ENCODE measurements at places on chromosomes 1 and 21.

- DNase-seq: no peak
Observed at GRCh38 chr1:203167026-203167912, 8.4 kb downstream of the MYBPH start.

DNA sequence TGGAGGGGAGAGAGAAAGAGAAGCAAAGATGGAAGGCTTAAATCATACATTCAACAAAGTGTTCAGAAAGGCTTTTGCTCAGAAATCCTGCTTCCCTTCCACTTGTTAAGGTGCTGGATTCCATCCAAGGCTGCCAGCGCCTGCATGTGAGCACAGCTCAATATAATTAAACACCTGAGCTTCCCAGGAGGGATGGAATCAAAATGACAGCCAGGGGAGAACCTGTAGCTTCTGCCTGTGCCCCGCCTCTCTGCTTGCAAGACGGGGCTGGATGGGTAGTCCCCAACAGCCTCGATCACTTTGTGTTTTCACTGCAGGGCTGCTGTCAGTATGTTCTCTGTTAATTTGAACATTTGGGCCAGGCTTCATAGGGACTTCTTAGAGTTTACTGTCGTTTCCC lies 225.7 kb downstream of the KCNH1 start:
- no peak for DNase-seq

DNA sequence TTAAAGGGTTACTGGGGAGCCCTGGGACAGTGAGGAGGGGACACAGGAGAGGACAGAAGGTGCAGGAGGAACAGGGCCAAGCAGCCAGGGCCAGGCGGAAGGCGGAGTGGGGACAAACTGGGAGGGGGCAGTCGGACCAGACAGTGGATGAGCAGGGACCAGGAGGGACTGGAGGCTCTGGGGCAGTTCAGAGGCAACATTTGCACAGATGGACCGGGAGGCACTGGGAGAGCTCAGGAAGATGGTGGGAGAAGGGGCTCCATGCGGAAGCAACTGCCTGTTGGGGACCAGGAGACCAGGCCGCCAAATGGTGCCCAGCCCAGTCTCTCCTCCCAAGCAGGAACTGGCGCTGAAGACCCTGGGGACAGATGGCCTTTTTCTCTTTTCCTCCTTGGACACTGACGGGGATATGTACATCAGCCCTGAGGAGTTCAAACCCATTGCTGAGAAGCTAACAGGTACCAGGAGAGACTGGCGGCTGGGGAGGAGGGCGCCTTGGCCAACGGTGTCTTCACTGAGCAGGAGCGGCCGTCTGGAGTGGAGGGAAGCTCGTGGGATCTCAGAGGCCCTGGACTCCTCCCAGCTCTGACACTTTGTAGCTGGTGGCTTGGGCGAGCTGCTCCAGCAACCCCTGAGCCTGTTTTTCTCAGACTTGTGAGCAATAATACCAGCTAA lies 847 bp downstream of the SELENON start:
- no peak for DNase-seq

DNA sequence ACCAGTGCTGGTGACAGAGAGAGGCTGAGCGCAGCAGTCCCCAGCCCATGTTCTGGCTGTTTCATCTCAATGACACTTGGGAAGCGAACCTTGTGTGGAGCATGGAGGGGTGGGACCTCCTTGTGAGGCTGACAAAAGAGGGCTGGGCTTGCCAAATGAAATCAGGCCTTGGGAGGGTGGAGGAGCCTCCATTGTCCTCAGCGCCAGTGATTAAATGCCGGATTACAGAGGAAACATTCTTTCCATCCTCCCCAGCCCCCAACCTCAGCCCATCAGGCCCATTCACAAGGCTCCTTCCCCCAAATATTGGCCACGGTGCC lies 63.3 kb upstream of the PAXBP1 start:
- DNase-seq: no peak

GRCh38 chr1:225111000-225111399 lies 181.5 kb downstream of the DNAH14 start:
- DNase-seq: no peak

DNA sequence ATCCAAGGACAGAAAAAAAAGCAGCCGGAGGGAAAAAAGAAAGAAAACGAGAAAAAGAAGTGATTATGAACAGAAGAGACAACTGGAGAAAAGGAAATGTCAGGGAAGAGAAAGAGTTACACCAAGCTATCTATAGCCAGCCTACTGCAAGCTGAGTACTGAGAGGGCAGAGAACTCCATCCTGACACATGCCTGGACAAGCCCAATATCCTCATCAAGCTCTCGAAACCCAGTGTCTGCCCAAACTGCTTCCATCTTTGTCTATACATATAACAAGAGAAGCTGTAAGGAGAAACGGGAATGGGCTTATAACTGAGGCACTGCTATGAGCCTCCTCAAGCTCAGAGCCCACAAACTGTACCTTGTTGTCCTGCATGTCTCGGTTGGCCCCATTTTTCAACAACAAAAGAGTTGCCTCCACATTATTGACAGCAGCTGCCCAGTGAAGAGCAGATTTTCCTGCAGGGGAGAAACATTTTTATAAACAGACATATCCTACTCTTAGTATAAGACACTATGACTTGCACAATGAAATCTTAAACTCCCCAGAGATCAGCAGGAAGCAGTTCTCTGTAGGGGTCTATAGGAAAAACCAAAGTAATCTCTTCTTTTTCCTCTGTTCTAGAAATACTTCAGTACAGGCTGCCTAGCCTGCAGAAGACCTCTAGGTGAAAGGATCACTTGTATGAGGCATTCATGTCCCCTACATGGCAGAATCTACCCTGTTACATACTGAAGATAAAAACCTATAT lies 21.2 kb upstream of the ADAM30 start:
- DNase-seq: no peak

DNA sequence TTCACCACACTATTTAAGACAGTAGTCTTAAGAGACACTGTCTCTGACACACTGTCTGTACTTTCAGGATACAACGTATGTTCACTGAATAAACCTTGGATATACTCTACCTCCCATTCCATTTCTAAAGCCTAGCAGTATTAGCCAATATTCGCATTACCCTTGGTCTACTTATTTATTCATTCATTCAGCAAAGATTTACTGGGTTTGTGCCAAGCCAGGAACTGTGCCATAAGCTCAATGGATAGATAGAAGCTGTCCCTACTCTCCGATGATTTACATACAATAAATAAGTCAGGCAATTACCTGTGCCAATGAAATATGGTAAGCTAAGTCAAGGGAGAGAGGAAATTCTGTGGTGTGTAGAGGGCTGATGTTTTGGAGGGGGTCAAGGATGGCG lies 195.2 kb upstream of the RAB4A start:
- no peak for DNase-seq

- no peak for DNase-seq
Observed at GRCh38 chr1:227894831-227895451, 52.8 kb downstream of the WNT9A start.

- DNase-seq: no peak
Observed at GRCh38 chr1:153535242-153536011, at the start of gene S100A6. TSS of gene S100A6 (minus strand) at chr1:153535991. CDS start at chr1:153535339, 652 bp downstream.

GRCh38 chr1:59355361-59355760 lies 58.5 kb downstream of the FGGY start:
- DNase-seq: no peak

DNA sequence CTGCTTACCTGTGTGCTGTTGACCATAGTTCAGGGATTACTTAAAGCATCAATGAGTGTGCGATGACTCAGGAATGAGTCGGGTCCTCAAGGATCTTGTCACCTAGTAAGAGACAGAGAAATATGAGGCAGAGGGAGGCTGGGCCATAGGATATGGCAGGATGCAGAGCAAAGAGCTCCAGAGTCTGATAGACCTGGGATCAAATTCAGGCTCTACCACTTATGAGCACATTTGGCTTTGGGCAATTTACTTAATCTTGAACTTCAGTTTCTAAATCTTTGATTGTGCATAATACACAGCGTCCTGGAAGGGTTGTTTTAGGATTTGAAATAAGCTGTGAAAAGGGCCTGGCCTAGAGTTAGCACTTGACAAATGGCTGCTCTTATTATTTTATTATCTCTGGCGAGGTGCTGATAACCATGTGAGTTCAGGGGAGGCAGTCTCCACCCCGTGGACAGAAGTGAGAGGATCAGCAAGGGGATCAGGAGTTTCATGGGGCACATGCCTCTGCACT lies 94.5 kb downstream of the ROR1 start:
- DNase-seq: no peak

DNA sequence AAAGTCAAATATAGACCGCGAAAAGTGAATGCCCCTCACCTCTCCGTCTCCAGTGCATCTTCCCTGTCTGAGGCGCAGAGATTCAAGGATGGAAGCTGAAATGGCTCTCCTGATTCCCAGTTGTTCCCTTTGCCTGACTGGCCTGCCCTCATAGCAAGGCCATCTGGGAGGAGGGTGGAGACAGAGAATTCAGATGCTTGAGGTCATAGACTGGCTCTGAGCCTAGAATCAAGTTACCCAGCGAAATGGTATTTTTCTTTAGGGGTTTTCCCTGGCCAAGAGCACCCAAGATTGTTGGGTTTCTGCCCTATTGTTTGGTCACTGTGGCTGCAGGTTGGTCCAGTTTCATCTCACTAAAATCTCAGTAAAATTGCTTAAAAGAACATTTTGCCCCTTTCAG lies 7.2 kb downstream of the METTL13 start:
- no peak for DNase-seq

DNA sequence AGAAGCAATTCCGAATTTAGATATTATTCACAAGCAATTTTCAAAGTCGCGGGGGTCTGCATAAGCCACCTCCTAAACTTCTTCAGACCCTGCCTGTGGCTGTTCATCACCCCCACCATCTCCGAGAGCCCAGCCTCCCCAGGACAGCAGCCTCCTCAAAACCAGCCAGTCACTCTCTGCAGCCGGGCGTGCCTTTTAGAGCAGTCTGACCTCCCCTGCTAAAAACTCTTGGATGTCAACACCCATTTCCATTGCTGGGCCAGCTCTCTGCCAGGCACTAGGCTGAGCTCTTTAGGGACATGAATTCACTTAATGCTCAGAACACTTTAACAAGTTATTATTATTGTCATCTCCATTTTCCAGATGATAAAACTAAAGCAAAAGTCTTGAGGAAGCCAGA lies 11.7 kb downstream of the ADPRS start:
- no peak for DNase-seq

DNA sequence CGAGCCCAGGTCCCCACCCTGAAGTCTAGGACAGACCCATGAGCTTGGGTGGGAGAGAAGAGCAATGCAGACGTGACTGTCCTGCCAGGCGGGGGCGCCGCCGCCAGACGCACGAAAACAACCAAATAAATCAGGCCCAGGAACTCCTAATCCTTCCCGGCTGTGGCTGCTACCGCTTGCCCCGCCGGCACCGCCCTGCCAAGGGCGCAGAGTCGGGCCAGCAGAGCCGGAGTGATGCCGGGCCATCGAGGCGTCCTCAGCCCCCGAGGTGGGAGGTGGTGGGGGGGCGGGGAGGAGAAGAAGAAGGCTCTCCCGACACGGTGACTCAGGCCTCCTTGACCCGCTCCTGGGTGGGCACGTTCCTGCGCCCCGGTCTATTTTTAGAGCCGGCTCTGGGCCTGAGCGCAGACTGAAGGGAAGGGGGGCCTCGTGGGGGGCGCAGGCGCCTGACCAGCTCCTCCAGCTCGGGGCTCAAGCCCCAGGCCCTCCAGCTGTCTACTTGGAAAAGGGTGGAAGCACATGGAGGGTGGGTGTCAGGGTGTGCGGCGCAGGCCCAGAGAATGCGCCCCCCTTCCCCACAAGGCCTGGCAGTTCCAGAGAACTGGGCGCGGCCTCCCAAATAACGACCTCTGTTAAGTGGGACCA lies 10.7 kb upstream of the COL16A1 start:
- DNase-seq: no peak

DNA sequence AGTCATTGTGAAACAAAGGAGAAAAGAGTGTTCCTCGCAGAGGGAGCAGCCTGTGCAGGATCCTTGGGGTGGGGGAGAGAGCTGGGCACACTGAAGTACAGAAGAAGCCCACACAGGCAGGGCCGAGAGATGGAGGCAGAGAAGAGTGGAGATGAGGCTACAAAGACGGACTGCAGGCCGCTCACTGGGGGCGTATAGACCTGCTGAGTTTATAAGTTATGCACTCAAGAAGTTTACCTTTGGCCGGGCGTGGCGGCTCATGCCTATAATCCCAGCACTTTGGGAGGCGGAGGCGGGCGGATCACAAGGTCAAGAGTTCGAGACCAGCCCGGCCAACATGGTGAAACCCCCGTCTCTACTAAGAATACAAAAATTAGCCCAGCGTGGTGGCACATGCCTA lies 7.6 kb upstream of the SLAMF9 start:
- DNase-seq: no peak

DNA sequence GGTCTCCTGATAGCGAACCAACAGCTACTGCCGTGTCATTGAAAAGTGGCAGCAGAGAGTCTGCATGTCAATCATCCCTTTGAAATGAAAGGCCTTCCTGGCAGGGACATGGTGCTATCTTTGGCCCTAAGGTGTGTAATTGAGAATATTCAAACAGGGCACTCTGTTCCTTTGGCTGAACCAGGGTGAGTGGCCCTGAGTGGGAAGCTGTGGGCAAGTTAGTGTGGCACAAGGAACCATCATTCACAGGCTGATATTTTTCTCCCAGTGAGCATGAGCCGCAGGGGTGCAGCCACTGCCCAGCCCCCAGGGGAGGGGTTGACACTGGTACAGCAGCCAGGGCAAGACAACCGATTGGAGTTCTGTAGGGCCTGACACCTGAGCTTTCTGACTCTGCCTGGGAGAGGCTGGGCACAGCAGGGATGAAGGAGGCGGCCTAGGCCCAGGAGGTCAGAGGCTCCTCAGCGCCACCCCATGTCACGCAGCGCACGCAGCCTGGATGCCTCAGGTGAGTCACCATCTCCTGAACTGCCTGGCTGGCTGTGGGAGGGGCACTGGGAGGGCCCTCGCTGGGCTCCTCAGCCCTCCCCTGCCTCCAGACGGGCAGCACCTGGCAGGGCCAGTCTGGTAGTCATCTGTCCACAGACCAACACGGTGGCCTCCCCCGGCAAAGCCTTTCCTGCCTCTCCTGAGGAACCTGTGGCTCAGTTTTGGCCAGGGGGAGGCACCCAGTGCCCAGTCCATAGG lies 13.2 kb downstream of the QSOX1 start:
- no peak for DNase-seq

DNA sequence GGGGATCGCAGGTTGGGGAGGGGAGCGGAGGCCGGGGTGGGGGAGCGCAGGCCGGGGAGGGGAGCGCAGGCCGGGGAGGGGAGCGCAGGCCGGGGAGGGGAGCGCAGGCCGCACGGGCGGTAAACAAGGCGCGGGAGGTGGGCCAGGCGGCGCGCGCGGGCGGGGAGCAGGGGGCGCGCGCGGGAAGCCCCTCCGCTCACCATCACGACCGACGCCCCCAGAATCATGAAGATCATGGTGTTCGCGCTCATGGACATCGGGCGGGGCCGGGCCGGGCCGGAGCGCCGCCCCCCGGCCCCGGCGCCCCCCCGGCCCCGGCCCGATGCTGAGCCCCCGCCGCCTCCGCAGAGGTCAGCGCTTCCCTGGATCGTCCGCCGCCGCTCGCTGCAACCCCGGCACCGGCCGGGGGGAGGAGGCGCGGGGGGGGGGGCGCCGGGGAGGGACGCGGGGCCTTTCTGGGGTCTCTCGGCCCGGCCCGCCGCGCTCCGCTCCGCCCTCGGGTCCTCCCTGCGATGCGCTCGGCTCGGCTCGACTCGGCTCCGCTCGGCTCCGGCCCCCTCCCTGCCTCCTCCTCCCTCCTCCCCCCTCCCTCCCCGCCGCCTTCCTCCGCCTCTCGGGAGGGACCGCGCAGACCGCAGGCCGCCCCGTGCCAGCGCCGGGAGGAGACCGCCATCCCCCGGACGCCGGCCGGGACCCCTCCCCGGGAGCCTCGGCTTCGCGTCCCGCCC lies at the start of gene TMEM240:
TMEM240 (minus strand) TSS at position 535 of the 728 bp plus-strand sequence; CDS start at position 257, 278 bp downstream.
- DNase-seq: no peak

GRCh38 chr1:20404466-20404865 lies 81.5 kb downstream of the CAMK2N1 start:
- DNase-seq: no peak

- no peak for DNase-seq
Observed at GRCh38 chr1:19410393-19410792, 74.9 kb downstream of the CAPZB start.

Measured in NCI-H1048 (cell line).